Activated CD4-positive, alpha-beta T cell treated with anti-CD3 and anti-CD28 coated beads, Interleukin-2, amount 50 U/mL, for 1 hour (primary cell): ENCODE measurements at places on chromosomes 6 and 20.

- no peak for DNase-seq
Observed at GRCh38 chr6:155126727-155127439, 131.8 kb downstream of the TIAM2 start.

DNA sequence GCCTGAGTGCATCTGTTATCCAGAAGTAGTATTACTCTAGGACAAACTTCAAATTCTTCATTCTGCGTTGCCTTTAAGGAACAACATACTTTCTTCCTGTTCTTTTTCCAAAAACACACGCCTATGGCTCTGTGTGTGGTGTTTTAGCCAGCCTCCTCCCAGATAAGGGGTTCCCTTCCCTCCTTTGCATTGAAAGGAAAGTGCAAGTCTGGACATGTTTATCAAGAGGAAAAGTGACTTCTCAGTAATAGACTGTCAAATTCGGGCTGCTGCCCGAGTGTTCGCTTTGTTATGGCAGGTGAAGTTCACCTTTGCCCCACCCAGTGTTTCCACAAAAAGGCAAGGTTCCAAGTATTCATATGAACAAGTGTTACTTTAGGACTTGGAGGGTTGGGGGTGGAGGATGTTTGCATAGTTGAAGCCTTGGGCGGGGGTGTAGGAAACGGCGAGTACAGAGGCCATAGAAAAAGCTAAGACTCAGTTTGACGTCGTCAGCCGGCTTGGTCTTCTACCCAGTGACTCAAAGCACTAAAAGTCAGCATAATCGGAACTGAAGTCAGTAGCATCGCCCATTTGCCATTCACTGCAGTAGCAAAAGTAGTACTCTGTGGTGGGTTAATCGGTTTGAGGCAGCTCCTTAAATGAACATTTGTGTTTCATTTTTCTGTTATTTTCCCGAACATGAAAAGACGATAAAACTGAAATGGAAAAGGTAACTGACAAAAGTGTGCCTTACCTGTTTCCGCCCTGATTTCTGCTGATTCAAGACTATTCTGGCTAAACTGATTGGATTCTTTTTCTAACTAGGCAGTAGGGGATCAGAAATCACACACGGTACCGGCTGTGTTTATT, 12.5 kb downstream of the PRDM1 start:
- peak; percentile 67 for DNase-seq

DNA sequence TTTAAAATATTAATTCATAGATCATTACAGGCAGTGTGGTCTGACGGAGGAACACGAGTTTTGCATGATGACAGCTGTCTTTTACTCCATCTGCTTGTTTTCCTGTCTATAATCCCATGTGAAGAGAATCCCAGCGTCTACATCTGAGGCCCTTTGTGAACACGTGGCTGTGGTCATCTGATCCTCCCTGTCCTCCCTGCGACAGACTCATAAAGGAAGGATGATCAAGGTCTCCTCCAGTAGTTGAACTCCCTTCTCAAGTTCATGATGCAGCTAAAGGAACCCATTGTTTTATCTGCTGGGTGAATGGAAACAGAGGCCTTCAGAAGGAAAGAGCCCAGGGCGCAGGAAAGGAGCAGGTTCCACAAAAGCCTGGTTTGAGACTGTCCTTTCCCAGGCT, 435.8 kb upstream of the JARID2 start:
- DNase-seq: no peak

DNA sequence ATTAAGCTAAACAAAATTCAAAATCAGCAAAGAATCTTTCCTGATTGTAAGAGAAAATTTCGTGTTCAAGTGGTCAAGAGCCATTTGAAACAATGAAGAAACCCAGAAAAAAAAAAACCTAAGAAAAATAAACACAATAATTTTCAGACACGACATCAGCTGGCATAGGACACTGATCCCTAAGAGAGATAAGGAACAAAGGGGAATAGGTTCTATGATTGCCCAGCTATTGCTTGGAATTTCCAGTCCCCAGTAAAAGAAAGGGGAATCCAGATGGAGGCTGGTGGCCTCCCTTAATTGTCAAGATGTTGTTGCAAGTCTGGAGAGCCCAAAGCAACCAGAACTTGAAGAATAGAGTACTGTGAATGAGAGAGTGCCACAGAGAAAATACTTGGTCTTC, 48.5 kb downstream of the COL12A1 start:
- no peak for DNase-seq

- no peak for DNase-seq
Observed at GRCh38 chr6:79028641-79029314, 49.3 kb downstream of the PHIP start.

- DNase-seq: no peak
Observed at GRCh38 chr6:127959869-127960268, 59.0 kb upstream of the THEMIS start.

GRCh38 chr20:62543470-62544302, 67.9 kb upstream of the GATA5 start:
- DNase-seq: no peak

GRCh38 chr6:170210651-170211403, 80.1 kb downstream of the DLL1 start:
- no peak for DNase-seq

- DNase-seq: no peak
Observed at GRCh38 chr20:50450881-50451752, 59.1 kb upstream of the PTPN1 start.

GRCh38 chr20:17955302-17955701, 13.3 kb downstream of the SNX5 start:
- DNase-seq: no peak

- no peak for DNase-seq
Observed at GRCh38 chr6:111686249-111686931, 80.7 kb upstream of the TRAF3IP2 start.

GRCh38 chr6:25086500-25087091, 150.8 kb upstream of the RIPOR2 start:
- DNase-seq: no peak

DNA sequence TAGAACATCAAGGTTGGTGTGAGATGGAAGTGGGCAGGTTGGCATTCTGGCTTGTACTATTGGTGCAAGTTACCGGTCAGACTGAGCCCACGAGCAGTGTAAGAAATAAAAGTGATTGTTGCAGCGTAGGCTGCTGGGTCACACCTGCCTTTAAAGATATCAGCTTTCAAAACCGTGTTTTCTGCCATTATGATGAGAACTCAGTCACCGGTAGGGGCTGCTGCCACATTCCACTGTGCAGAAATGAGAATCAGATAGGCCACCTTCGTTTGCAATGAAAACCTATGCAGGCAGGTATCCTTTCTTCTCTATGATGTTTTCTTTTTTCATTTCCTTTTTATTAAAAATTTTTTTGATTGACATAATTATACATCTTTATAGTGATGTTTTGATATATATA, 168.5 kb downstream of the MYLK4 start:
- DNase-seq: no peak

DNA sequence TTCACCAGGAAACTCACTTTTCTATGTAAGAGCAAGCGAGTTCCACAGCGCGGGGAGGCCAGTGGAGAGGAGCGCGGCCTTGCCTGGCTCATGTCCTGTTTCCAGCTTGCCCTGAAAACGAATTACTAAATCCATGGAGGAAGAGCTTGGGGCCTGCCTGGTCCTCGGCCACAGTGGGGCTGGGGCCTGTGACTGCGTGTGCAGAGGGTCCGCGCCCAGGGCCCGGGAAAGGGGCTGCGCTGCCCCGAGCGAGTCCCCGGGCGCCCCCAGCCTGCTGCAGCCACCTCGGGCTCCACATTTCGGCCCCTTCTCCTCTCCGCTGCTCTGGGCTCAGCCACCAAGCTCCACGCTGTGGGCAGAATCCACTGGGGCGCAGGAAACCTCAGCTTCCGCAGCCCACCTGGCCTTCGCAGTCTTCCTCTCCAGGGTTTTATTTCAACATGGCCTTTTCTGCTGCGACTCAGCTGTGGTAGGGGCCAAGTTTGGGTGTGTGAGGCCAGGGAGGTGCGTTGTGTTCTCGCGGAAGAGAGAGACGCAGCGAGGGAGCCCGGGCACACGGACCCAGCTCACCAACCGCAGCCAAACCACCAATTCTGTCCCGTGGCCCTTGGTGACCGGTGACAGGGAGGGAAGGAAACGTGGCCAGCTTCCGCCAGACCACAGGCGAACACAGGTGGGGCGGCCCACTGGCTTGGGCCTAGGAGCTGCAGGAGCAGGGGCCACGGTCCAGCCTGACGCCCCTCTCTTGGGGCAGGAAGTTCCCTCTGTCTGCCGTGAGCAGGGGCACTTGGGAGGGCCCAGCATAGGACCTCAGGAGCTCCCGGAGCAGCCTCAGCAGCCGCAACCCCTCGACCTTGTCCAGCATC, 211.4 kb downstream of the ERMARD start:
- no peak for DNase-seq

GRCh38 chr20:37282556-37282955, 6.9 kb upstream of the MANBAL start:
- no peak for DNase-seq

DNA sequence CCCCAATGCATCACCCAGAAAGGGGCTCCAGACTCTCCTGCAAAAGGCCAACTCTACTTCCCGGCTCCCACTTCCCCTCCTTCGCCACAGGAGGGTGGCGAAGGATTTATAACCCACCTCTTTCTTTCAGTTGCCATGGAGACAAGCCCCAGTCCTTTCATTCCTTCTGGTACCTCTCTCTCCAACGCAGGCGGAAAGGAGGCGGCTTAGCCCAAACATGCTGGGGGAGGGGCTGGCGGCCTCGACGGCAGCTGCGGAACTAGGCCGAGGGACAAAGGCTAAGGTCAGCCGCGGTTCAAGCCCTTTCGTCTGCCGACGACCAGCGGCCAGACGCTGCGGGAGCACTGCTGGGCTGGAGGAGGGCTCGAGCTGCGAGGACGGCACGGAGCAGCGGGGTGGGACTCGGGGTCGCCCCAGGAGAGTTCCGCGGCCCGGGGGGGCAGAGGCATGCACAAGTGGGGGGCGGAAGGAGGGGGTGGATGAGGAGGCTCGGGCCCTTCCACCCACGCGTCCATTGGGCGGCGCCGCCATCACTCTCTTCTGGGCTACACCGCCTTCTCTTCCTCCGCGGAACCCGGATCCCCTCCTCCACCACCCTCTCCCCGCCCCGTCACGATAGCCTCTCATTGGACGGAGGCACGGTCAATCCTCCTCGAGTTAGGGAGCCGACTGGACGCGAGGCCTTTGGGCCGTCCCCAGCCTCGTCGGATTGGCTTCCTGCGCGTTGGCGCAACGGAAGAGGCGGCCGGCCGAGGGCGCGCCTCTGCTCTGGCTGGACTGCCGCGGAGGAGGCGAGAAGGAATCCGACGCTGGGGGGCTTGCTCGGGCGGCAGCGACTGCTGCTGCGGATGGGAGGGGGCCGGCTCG, at the start of gene PANK2:
TSS of gene PANK2 (plus strand) at position 766 of the 867 bp plus-strand sequence.
- peak; percentile 96 for DNase-seq

DNA sequence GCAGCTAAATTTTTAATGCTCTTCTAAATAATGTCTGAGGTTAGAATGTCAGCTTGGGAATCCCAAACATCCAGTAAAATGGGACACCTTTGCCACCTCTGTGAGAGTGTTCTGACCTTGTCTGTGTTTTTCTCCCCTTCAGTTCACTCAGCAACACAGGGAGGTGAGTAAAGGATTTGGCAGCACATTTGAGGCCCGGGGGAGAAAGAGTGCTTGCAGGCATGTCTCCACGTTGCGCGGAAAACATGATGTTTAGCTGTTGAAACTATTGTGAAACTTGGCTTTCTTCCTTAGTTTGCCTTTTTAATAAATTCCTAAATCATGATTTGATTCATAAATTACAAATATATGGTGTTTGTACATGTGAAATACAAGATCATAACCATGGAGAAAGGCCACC, 707.8 kb upstream of the FLRT3 start:
- no peak for DNase-seq

GRCh38 chr6:160030103-160030502, 61.2 kb downstream of the IGF2R start:
- DNase-seq: no peak

GRCh38 chr20:58762120-58762519, 69.5 kb downstream of the NPEPL1 start:
- DNase-seq: no peak
